ENCODE measurements at places on chromosomes 6 and 20. TPM values are rescaled to one million over a fixed set of nuclear protein-coding genes. Genes with fewer than 3 reads are reported as not detected.

SLC22A2 gene
- 0.74 TPM for total RNA-seq

CCDC170 gene
- total RNA-seq, result 0.74 TPM

BPIFB4 gene
- not detected for total RNA-seq

CHRNA4 gene
- total RNA-seq, result 22.4 TPM

LATS1 gene
- total RNA-seq, result 36.9 TPM

CHD6 gene
- 44.7 TPM for total RNA-seq

PLEKHG1 gene
- total RNA-seq, result 11.8 TPM

DACT2 gene
- total RNA-seq, result 1.7 TPM

TUBB gene
- 989 TPM for total RNA-seq

RAD21L1 gene
- under 0.01 TPM for total RNA-seq

FOXS1 gene
- 0.74 TPM for total RNA-seq

OXT gene
- not detected for total RNA-seq

KHDC1L gene
- 0.49 TPM for total RNA-seq

STAU1 gene
- 51.9 TPM for total RNA-seq

RPS6KA2 gene
- total RNA-seq, result 30.2 TPM

COL21A1 gene
- total RNA-seq, result 2.7 TPM

HLA-DRB1 gene
- total RNA-seq, result 1.7 TPM

BRD2 gene
- total RNA-seq, result 68.6 TPM

BPIFA1 gene
- total RNA-seq, result not detected

ZNF217 gene
- total RNA-seq, result 5.2 TPM

METTL24 gene
- 0.98 TPM for total RNA-seq

PSORS1C1 gene
- total RNA-seq, result not detected

HLA-DMB gene
- total RNA-seq, result 0.49 TPM

IER3 gene
- total RNA-seq, result 1.7 TPM

FAM184A gene
- 29.7 TPM for total RNA-seq

SLC12A5 gene
- 17.2 TPM for total RNA-seq

MYL9 gene
- 0.49 TPM for total RNA-seq

TOP1 gene
- 31.0 TPM for total RNA-seq

RIPOR2 gene
- total RNA-seq, result 21.4 TPM

EDN3 gene
- 2.2 TPM for total RNA-seq

SNRPB2 gene
- 46.7 TPM for total RNA-seq

EYS gene
- 2.0 TPM for total RNA-seq

SNAP91 gene
- 86.1 TPM for total RNA-seq

NR2E1 gene
- 10.8 TPM for total RNA-seq

IPCEF1 gene
- 10.1 TPM for total RNA-seq

AURKA gene
- total RNA-seq, result 3.4 TPM

HLA-DQB1 gene
- not detected for total RNA-seq
